ENCODE measurements at places on chromosomes 5 and 9.

GRCh38 chr9:83219924-83220438 lies 157.0 kb upstream of the RASEF start:
- DNase-seq = no peak

GRCh38 chr5:176794509-176794908 lies 15.8 kb upstream of the UNC5A start:
- no peak for DNase-seq

DNA sequence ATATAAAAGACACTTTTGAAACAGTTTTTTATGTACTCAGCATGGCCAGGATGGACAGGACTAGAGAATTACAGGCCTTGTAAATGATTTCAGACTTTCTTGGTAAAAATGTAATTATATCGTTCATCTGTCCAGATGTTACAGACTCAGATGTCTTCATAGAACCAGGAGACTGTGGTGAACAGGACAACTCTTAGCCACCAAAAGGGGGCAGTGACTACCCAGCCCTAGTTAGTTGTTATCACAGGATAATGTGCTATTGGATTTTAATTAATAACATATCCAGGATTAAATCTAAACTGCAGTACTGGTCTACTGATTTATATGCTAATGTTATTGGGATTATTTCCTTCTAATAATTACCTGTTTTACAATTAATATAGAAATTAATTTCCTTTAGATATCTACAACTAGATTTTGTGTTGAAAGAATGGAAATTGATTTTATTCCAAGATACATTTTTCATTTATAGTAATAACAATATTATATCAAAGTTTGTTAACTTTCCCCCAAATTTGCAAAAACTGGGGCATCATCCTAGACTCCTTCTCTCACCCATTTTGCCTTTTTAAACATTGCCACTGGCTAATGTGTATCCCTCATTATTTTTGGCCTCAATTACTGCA lies 99.4 kb downstream of the MTREX start:
- DNase-seq = no peak

- DNase-seq = no peak
These were observed 44.8 kb downstream of the PRLR start for GRCh38 chr5:35185518-35185917.

- DNase-seq = no peak
These were observed 19.3 kb upstream of the SMIM32 start for GRCh38 chr5:136212252-136212721.

DNA sequence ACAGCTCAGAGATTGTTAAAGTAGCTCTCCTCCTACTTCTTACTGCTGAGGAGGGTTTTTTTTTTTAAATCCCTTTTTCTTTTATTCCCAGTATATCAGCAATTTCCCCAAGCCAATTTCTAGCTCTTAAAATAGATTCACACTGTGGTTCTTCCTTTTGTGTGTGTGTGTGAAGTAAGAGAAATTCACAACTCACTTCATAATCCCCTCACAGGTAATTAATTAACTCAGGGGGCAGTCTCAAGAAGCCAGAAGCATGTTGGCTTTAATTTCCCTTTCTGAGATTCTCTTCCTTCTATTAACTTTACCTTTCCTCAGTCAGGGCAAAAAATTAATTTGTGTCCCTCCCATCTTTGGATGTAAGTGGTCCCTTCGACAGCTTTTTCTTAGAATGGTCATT lies 71.0 kb upstream of the HMHB1 start:
- DNase-seq = no peak

DNA sequence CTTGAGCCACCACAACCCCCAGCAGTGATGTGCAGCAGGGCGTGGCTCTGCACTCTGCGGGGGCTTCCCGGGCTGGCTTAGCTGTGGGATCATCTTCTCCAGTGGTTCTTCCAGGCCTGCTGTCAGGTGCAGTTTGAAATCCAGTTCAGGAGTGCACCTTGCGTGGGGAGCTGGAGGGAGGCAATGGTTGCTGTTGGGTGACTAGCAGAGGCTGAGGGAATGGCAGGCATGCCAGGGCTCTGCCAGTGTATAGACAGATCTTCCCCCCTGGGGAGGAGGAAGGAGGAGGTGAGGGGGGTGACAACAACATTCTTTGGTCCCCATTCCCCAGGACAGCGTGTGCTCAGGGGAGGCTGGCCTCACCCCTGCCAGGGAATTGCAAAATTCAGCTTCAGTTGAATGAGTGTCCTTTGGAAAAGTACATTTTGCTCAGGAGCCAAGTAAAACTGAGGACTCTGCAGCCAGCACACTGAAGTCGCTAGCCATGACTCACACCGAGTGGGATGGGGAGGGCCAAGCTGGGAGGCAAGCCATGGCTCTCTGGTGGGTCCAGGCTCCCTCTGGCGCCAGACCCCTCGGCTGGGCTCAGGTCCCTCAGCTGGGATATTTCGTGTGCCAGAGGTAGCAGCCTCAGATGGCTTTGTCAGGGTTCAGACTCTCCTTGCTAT lies 35.0 kb downstream of the ERGIC1 start:
- DNase-seq = no peak

GRCh38 chr5:68347536-68347935 lies 132.0 kb downstream of the PIK3R1 start:
- no peak for DNase-seq

- DNase-seq = no peak
These were observed 125.6 kb downstream of the RXRA start for GRCh38 chr9:134451700-134452458.

DNA sequence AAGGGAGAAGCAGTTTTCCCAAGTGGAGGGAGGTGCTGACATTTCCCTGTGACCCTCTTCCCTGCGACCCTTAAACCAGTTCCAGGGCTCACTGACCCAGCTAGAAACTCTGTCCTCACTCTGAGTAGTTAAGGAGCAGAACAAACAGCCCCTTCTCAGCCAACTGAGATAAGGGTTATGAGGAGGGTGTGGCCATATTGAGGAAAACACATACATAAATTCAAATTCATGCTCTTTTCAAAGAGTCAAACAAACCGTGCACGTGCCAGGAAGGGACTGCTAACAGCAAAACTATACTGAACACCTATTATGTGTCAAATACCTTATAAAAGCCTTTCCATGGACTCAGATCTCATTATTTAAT lies 4.9 kb upstream of the AKNA start:
- no peak for DNase-seq
